ENCODE measurements at places on chromosomes 13 and 19.

- DNase-seq: no peak
These were observed 66.5 kb upstream of the STARD13 start for GRCh38 chr13:33352041-33352440.

- no peak for DNase-seq
These were observed 423.4 kb downstream of the RFC3 start for GRCh38 chr13:34241332-34241731.

DNA sequence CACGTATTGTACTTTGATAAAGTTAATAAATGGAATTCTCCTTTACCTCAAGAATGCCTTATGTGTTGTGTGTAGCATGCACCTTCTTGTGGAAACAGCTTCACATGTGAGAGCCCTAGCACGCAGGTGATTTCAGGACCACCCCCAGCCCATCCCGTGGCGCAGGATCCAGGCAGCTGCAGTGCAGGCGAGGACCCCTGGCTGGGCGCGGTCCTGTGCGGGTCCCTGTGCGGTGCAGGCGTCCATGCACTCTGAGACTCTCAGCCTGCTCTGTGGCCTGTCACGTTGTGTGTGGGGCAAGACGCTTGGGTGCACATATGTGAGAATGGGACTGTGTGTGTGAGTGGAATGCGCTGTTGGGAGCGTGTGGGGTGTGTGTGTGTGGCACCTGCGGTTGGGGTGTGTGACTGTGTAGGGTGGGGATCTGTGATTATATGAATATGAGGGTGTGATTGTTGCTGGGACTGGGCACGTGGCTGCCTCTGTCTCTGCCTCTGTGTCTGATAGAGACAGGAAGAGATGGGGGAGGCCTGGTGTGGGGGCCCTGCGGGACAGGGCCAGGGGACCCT, 30.8 kb downstream of the WTIP start:
- DNase-seq: no peak

DNA sequence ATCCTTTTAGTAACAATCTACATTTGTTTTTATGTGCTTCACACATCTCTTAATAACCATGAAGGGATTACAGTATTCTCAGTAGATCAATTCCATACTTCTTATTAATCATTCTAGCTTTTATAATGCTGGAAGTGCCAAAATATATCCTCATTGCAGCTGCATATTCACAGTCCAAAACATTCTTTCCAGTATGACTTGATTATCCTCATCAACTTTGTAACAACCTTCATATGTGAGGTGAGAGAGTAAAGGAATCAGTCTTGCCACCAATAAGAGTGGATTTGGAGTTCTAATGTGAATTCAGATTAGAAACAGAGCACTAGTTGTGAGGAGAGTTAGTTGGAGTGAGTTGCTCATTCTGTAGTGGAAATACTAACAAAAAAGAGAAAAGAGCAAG, 208.0 kb upstream of the SPRY2 start:
- no peak for DNase-seq

DNA sequence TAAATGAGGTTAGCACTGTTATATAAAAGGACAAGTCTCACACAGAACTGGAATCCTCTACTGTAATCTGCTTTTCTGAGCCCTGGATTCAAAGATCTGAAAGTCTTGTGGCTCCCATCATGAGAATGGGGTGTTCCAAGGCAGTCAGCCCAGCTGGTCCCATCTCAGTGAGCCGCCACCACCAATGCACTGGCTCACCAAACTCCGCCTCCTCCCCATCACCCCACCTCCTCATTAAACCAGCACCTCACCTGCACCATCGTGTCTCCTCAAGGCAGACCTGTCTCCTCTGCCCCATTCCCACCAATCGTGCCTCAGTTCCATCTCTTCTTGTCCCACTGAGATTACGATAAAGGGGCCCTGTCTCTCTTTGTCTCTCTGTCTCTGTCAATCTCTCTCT, 166.7 kb downstream of the USP12 start:
- DNase-seq: no peak

- DNase-seq: no peak
These were observed 11.3 kb upstream of the RFC3 start for GRCh38 chr13:33806470-33807248.

DNA sequence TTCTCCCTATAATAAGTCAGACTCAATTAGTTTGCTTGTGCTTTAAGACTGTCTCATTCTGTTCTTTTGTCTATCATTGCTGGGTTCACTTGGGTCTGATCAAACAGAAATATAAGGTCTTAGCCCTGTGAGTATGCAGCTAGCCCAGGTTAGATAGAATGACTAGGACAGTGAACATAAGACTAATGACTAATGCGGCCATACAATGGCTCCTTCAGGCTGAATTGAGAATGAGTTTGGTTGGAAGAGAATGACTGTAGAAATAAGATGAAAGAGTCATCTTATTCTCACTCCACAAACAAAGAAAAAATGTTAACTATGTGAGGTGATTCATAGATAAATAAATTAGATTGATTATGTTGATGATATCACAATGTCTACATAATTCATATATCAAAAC, 50.1 kb upstream of the OBI1 start:
- no peak for DNase-seq

DNA sequence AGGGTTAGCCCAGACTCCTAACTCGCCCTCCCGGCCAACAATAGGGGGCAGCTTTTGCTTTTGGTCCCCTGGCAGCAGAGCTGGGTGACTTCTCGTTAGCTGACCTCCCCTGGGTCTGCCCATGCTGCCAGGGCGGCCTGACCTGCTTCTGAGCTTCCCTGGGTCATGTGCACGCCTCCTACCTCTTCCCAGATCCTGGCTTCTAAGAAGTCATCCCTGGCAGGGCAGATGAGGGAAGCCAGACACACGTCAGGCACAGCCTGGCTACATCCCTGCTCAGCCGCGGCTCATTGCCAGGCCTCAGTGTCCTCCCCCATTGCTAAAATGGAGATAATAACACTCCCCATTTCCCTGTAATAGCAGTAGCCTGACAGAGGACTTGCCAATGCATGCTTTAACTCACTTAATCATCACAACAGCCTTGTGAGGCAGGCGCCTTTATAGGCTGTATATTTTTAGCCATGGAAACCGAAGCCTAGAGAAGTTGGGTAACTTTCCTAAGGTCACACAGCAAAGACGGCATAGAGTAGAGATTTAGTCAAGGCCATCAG, 2.1 kb downstream of the KCNK6 start:
- no peak for DNase-seq

DNA sequence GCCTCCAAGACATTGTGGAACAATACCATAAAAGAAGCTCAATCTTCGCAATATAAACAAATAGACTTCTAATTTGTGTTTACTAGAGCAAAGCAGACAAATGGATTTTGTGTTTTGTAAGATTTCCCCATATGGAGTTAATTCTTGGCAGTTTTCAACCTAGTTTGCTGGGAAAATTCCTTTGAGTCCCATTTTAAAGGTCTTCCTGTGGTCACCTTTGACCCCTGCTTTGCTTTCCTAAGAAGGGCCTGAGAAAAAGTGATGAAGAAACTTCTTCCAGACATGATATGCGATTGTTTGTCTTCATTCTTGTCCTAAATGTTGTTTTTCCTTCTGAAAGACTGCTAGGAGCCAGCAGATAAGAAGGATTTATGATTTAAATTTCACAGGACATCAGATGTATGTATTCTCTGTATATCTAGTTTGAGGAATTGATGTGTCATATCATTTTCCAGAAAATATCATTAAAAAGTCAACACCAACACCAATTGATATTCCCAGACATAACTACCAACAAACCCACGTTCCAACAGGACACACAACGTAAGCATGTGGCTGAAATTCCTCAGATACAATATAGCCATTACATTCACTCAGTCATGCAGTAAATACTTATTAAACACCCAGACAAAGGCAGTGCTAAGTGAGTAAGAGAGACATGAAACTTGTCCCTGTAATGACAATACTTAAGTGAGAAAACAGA, 276.4 kb downstream of the LHFPL6 start:
- DNase-seq: no peak

GRCh38 chr13:74299721-74300120, 165.5 kb upstream of the KLF12 start:
- no peak for DNase-seq

GRCh38 chr13:46738055-46738454, 58.9 kb downstream of the ESD start:
- no peak for DNase-seq

DNA sequence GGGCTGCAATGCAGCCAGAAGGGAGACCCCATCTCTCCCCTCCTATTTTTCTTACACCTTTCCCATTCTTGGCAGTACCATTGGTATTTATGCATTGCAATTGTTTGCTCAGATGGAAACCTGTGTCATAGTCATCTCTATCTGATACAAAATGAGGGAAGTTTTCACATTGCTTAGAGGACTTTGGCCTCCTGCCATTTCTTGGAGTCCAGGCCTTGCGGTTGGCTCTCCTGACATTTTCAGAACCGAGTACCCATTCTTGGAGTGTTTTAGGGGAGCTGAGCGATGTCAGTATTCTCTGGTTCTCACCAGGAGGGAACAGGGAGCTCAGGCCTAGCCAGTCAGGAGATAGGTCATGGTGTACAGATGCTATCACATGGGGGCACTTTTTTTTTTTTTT, 1.5 kb downstream of the SIN3B start:
- no peak for DNase-seq

- no peak for DNase-seq
These were observed 2714.5 kb upstream of the PCDH20 start for GRCh38 chr13:64130171-64130570.

DNA sequence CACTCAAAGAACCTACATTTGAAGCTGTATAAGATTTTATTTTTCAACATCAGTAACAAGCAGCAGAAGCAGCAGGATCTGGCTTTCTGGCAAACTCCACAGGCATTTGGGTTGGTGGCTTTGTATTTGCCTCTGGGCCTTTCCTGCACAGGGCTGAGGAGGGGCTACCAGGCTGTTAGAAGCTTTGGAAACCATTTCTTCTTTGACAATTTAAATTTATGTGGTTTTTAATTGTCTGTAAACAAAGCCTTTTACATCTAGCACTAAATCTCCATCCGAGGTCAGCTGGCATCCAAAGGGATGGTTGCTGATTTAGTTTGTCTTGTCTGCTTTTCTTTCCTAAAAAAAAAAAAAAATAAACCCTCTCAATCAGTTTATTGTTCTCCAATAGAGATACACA, 127.5 kb upstream of the OBI1 start:
- no peak for DNase-seq

DNA sequence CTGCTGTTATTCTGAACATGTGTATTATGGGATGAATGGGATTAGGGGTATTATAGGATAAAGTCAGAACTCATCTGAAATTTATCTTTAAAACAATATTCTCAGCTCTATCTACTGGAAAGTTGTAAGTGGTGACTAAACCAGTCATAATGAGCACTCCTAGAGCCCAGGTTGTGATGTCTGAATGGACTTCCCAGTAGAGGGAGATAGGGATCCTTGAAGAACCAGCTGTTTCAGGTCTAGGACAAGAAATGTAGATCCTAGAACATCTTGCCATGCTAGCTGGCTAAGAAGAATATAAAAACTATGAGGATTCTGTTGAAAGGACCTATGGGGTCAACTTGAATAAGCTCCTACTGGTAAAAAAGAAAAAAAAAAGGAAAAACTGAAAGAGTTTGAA, 310.8 kb downstream of the SLC7A1 start:
- DNase-seq: no peak

GRCh38 chr19:313169-313987, 22.2 kb upstream of the PLPP2 start:
- no peak for DNase-seq

- no peak for DNase-seq
These were observed 17.4 kb downstream of the ZNF677 start for GRCh38 chr19:53237114-53237777.

GRCh38 chr19:4597975-4598671, 38.6 kb upstream of the SEMA6B start:
- DNase-seq: no peak

GRCh38 chr13:55606045-55606665, 1534.6 kb upstream of the PRR20A start:
- no peak for DNase-seq

All from activated T-helper 1 cell treated with anti-CD3 and anti-CD28 coated beads, Interleukin-12 subunit alpha, Interleukin-12 subunit beta, Interleukin-2, Interleukin-4 antibody, amounts not matched to agents 30 ng/mL and 10 ng/mL and 1 ng/mL, durations not matched to agents 14 hours and 24 hours and 36 hours (primary cell).